ENCODE measurements at places on chromosomes 2 and 18. TPM values are rescaled to one million over a fixed set of nuclear protein-coding genes. Genes with fewer than 3 reads are reported as not detected.

The SATB2 gene
- total RNA-seq: 2.8 TPM

The PLCL1 gene
- 2.8 TPM for total RNA-seq

The SNED1 gene
- 0.97 TPM for total RNA-seq

The HOXD13 gene
- total RNA-seq: not detected

The PROKR1 gene
- not detected for total RNA-seq

- no peaks in the 10 kb centered on the region for H3K36me3 ChIP-seq
- H3K27ac ChIP-seq: no peak overlapping the region
- no peak for DNase-seq
- no peaks in the 10 kb centered on the region for H3K27me3 ChIP-seq
- peaks cover 5% of the 10 kb centered on the region for H3K4me1 ChIP-seq
Measured at GRCh38 chr2:134912361-134912760, 6.3 kb upstream of the CCNT2 start.

DNA sequence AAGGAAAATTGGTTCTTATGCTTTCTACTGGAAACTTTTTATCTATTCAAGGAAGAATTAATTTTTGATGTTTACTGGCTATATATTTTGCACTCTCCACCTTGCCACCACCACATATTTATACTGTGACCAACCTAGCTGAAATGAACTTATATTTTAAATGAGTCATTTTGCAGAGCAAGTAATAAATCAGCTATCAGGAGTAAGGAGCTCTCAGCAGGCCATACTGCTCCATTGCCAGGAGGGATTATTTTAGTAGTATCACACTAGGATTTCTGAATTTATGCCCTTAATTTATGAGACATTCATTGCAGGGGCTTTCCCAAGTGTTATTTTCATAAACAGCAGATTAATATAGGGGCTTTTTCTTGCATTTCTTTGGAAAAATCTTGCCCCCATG is 125.8 kb upstream of the CYP1B1 start:
- no peaks in the 10 kb centered on the region for H3K4me1 ChIP-seq
- no peaks in the 10 kb centered on the region for H3K36me3 ChIP-seq
- no peak for DNase-seq
- no peak overlapping the region for H3K27ac ChIP-seq

- H3K4me1 ChIP-seq: peaks cover 30% of the 10 kb centered on the region
- H3K27me3 ChIP-seq: no peaks in the 10 kb centered on the region
- no peak overlapping the region for H3K4me3 ChIP-seq
- no peaks in the 10 kb centered on the region for H3K36me3 ChIP-seq
- H3K27ac ChIP-seq: peak overlapping the region; percentile 42
- DNase-seq: no peak
Measured at GRCh38 chr2:36235426-36235825, 120.2 kb upstream of the CRIM1 start.

DNA sequence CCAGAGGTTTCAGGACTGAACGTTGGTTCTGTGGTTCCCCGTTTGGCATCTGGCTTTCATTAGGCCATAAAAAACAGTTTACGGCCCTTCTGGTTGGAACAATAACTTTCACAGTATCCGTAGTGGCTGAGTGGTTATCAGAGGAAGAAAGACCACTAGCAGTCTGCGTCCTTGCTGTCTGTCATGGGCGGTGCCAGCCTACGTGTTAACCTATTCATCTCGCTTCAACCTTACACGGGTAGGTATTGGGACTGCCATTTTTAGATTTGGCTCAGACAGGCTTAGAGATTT is 42.6 kb upstream of the ROCK2 start:
- H3K27ac ChIP-seq: no peak overlapping the region
- no peak for DNase-seq
- no peaks in the 10 kb centered on the region for H3K27me3 ChIP-seq

DNA sequence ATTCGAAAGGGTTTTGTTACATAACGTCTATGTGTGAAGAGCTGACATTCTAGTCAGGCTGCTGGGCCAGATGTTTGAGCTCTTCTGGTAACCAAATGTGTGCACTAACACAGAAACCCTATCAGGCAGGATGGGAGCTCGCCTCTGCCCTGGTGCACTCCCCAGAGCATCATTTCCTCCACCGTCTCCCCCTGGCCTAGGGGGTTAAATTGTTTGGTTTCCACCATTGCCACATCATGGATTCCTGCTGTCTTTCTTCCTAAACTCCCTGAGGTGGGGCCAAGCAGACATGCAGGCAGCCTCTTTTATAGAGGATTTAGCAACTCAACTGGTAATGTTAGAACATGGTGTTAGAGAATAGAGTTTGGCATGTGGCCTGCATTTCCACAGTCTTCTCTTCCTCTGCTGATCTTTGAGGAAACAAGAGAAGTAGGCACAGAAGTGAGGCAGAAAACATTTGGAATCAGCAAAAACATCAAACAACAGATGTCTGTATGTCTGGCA is 87.3 kb downstream of the ANTXR1 start:
- no peak for DNase-seq
- no peak overlapping the region for H3K27ac ChIP-seq
- no peaks in the 10 kb centered on the region for H3K36me3 ChIP-seq
- no peaks in the 10 kb centered on the region for H3K4me1 ChIP-seq

DNA sequence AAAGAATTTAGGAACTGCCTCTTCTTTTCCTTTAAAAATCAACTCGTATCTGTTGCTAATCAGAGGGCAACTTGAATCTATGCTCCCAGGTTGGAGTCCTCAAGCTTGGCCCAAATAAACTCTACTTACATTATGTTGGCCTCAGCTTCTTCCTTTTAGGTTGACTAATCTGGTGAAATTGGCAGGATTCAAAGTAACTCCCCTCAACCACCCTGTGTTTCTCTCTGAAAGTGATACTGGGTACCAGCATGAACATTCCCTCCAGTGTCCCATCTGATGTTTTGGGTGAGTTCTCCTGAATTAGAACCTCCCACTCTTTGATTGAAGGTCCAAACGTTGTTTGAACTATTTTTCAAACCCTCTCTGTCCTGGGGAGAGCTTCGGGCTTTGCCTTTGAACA is 41.3 kb upstream of the MSH6 start:
- no peak for DNase-seq
- H3K4me1 ChIP-seq: no peaks in the 10 kb centered on the region
- no peaks in the 10 kb centered on the region for H3K36me3 ChIP-seq
- no peak overlapping the region for H3K4me3 ChIP-seq

DNA sequence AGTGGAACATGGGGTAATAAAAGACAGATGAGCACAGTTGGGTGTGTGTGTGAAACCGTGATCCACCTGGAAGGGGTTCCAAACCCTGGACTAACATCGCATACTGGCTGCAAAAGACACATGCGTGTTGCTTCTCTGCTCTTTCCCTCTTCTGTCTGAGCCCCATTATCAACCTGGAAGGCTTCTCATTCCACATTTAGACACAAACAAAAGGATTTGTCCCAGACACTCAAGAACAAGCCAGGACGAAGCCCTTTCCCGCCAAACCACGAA is 7.0 kb upstream of the SP9 start:
- H3K27me3 ChIP-seq: peaks cover 73% of the 10 kb centered on the region
- no peaks in the 10 kb centered on the region for H3K36me3 ChIP-seq
- H3K4me3 ChIP-seq: no peak overlapping the region
- no peak for DNase-seq
- H3K4me1 ChIP-seq: peaks cover 35% of the 10 kb centered on the region

DNA sequence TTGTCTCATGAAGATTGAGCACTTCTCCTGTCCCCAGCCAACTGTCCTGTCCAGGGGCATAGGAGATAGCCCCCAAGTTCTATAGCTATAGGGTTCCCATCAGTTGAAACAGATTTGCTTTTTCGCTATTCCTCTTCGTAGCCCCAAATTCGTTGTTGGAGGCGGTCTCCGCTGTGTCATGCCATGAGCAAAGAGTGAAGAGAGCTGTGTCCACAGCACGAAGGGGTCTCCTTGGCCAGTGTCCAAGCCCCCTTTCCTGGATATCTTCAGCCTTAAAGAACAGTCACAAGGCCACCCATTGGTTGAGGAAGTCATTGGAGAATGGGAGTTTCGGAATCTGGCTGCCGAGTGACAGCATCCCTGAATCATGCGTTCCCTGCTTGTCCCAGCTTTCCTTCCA is 21.0 kb downstream of the IGFBP5 start:
- H3K4me3 ChIP-seq: no peak overlapping the region
- H3K27me3 ChIP-seq: no peaks in the 10 kb centered on the region
- H3K27ac ChIP-seq: no peak overlapping the region

DNA sequence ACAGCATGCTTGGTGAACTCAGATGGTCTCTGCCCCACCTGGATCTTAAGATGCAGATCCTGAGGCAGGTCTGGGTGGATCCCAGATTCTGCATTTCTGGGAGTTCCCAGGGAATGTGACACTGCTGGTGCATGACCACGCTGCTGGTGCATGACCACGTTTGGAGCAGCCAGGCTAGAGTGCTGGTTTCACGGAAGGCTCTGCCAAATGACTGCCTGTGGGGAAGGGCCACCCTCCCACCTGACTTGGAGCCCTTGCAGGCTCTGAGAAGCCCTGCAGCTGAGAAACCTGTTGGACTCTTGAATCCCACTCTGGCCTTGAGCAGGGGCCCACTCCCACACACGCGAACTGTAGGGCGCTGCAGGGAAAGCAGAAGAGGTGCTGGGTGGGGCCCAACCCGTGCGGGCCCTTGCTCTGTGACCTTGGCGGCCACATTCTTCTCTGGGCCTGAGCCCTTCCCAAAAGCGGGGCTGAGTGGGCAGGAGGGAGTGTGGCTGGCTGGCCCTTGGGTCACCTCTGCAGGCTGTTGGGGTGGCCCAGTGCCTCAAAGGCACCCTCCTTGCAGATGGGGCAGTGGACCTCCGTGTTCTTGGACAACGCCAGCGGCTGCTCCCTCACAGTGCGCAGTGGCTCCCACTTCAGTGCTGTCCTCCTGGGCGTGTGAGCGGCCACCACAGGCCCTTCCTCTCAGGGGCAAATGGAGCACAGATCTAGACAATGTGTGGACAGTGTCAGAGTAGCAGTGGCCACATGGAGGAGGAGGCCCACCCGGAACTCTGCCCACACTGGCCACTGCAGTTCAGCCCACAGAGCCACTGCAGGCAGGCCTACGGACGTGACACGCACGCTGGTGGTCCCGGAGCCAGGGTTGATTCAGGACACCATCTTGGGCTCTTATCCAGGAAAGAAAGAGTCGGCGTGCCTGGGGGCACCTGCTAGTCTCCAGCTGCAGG is 7.9 kb downstream of the ERFE start:
- peaks cover 30% of the 10 kb centered on the region for H3K36me3 ChIP-seq
- DNase-seq: no peak
- H3K27me3 ChIP-seq: peaks cover 2% of the 10 kb centered on the region
- H3K27ac ChIP-seq: no peak overlapping the region

GRCh38 chr2:188765522-188766470 is 208.4 kb upstream of the COL3A1 start:
- DNase-seq: no peak
- H3K36me3 ChIP-seq: no peaks in the 10 kb centered on the region
- H3K27ac ChIP-seq: no peak overlapping the region
- H3K4me1 ChIP-seq: no peaks in the 10 kb centered on the region

GRCh38 chr2:99842451-99842850 is 299.9 kb downstream of the AFF3 start:
- no peak overlapping the region for H3K4me3 ChIP-seq
- no peak overlapping the region for H3K27ac ChIP-seq
- DNase-seq: no peak
- peaks cover 10% of the 10 kb centered on the region for H3K4me1 ChIP-seq
- no peaks in the 10 kb centered on the region for H3K27me3 ChIP-seq

All from natural killer cell (primary cell).